ENCODE measurements at places on chromosomes 1 and 21.

- DNase-seq, result no peak
These were observed 26.3 kb upstream of the IER5 start for GRCh38 chr1:181061891-181062835.

GRCh38 chr1:159942632-159943277 is 2.7 kb downstream of the IGSF9 start:
- DNase-seq, result no peak

DNA sequence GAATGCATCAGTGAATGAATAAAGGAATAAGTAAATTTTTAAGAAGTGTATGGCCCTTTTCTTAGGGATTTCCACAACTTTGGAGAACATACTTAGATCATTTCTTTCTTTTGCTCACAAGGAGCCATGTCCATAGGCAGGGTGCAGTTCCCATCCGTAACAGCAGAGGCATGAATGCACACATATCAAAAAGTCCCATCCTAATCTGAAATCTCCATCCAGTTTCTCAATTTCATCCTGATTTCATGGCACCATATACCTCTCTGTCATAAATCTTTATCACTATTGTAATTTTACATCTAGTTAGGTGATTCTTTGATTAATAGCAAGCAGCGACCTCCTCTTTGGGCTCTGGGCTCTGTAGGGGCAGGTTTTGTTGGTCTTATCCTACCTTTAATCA is 359.2 kb downstream of the RRAGC start:
- DNase-seq, result no peak

GRCh38 chr21:42343556-42343955 is 7.2 kb downstream of the TFF2 start:
- no peak for DNase-seq
